ENCODE measurements at places on chromosomes 6 and 20. TPM values are rescaled to one million over a fixed set of nuclear protein-coding genes. Genes with fewer than 3 reads are reported as not detected.

Gene PLEKHG1
- total RNA-seq, result 6.9 TPM

Gene ARFRP1
- 73.1 TPM for total RNA-seq

Gene PLG
- total RNA-seq, result 0.69 TPM

Gene CALHM4
- total RNA-seq, result not detected

Gene TTBK1
- not detected for total RNA-seq

Gene CRYBG1
- total RNA-seq, result 34.8 TPM

Gene CEBPB
- total RNA-seq, result 38.3 TPM

Gene FBXL4
- 15.4 TPM for total RNA-seq

Gene SOX18
- 0.51 TPM for total RNA-seq

Gene TRMT11
- 25.1 TPM for total RNA-seq

Gene GCNT2
- total RNA-seq, result 8.9 TPM

Gene NRN1
- 54.8 TPM for total RNA-seq

Gene MOXD1
- not detected for total RNA-seq

Gene OR12D3
- total RNA-seq, result not detected

Gene WASF1
- total RNA-seq, result 0.72 TPM

Gene MTHFD1L
- 35.2 TPM for total RNA-seq

Gene IL17A
- not detected for total RNA-seq

Gene TOX2
- total RNA-seq, result 0.44 TPM

GRCh38 chr6:157432231-157432891 lies 51.4 kb downstream of the ZDHHC14 start:
- no peak for DNase-seq

DNA sequence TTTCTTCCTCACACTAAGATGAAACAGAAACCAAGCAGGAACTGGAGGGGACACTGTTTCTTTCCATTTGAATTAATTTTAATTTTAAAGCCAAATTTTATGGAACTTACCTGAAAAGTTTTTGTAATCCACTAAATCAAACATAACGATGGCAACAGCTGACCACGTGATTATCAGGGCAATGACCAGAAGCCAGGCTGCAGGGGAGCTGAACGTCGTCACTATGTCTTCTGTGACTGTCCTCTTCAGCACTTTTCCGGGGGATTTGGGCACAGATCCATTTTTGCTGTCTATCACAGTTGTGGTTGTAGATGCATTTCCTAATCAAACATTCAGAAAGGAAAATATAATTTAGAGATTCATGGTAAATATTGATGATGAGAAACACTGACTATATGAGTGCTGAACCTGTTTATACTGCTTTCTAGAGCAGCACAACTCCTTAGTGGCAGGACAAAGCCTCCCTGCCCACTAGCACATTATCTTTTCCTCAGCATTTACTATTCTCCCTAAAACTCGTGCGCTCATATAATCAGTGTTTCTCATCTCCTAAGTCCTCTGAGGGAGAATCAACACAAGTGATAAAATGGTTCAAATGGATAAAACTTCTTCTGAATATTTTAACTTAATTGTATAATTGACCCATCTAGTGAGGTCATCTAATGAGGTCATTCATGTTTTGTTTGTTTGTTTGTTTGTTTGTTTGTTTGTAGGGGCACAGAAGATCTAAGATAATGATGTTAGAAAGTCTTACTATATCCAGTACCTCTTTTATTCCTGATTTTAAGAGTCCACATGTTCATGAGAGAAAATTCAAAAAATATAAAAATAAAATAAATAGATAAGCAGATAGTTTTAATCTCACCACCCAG lies 65.7 kb downstream of the TRDN start:
- DNase-seq, result no peak

GRCh38 chr6:157388924-157389323 lies 7.9 kb downstream of the ZDHHC14 start:
- DNase-seq, result no peak

- peak; percentile 49 for DNase-seq
Observed at GRCh38 chr20:44745598-44746366, at the start of gene KCNK15. KCNK15 (plus strand) TSS chr20:44745865; CDS start chr20:44745911, 46 bp downstream.

GRCh38 chr6:12624142-12624837 lies 92.3 kb upstream of the PHACTR1 start:
- DNase-seq, result no peak

GRCh38 chr6:121436960-121437850 lies 1.8 kb downstream of the GJA1 start:
- peak; percentile 41 for DNase-seq

DNA sequence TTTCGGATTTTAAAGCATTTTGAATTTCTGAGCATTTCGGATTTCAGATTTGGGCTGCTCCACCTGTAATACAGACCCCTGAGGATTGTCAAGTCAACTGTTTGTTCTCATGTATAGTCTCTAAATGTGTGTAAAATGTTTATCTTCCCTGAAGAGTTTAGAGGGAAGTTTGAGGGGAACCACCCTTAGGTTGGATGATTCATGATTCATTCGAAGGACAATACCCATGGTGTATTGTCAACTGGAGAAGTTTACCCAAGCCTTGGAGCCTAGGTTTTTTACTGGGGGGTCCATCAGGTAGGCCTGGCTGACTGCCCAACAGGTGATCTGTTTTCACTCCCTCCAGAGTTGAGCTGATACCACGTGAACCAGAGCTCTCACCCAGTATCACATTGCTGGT lies 18.9 kb downstream of the GSTA4 start:
- DNase-seq, result no peak

DNA sequence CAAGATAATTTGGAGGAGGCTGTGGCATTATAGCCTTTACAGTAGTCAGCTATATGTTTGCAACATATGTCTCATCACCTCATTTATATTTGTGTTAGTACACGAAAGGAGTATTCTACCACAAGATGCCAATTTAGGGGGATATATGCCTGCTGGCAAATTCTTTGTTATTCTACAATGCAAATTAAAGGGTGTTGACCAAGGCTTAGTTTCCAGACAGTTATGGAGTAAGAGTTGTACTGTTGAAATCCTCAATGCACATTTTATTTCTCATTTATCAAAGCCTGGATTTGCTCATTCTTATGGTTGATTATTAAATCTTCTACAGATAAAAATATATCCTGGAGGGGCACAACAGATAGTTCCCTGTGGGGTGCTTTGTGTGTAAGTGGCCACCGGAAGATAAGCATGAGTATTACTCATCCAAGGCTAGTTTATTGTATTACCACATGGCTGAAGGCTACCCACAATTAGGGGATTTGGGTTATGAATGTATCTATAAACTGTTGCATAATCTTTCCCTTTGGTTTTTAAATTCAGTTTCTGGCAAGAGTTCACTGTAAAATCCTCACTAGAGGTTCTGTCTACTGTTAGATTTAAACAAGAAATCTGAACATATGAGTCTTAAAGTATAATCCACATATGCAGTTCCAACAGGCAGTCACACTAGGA lies 9.0 kb downstream of the CST9 start:
- DNase-seq, result no peak

DNA sequence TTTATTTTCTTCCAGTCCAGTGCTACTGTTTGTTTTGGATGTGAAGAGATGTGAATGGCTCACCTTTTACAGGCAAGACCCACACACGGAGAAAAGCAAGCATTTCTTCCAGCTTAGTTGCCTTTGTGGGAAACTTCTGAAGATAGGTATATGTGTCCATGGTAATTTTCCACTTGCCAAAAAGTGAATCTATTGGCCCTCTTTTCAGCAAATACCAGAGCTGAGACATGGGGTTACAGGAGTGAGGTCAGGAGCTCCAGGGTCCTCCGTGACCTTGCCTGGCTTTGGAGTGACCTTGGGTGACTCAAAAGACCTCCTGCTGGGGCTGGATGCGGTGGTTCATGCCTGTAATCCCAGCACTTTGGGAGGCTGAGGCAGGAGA lies 166.7 kb downstream of the SCML4 start:
- DNase-seq, result no peak

GRCh38 chr6:112920994-112921393 lies 573.9 kb downstream of the RFPL4B start:
- DNase-seq, result no peak

- DNase-seq, result no peak
Observed at GRCh38 chr20:61349447-61350165, 97.5 kb downstream of the CDH4 start.

DNA sequence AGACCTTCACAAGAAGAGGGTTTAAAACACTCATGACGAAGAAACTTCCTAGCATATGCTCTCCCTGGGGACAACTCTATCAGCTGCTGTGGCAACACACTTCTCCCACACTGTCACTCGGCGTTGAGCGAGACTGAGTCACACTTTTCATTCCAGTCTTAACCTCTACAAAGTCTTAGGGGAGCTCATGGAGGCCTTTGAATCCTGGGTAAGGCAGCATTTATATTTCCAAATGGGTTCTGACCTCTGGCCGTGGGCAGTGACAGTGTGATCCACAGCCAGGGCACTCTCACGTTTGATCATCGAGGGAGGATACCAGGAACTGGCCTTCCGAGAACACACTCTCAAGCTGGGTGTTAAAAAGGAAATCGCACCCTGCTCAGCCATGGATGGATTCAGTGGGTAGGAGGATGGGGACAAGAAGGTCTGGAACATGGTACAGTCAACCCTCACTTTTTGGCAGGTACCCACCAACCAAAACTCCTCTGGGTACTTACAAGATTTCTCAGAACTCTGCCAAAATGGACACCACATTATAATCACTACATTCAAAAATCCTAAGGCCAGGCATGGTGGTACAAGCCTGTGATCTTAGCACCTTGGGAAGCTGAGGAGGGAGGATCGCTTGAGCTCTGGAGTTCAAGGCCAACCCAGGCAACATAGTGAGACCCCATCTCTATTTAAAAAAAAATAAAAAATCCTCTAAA lies 19.6 kb downstream of the RRBP1 start:
- no peak for DNase-seq

DNA sequence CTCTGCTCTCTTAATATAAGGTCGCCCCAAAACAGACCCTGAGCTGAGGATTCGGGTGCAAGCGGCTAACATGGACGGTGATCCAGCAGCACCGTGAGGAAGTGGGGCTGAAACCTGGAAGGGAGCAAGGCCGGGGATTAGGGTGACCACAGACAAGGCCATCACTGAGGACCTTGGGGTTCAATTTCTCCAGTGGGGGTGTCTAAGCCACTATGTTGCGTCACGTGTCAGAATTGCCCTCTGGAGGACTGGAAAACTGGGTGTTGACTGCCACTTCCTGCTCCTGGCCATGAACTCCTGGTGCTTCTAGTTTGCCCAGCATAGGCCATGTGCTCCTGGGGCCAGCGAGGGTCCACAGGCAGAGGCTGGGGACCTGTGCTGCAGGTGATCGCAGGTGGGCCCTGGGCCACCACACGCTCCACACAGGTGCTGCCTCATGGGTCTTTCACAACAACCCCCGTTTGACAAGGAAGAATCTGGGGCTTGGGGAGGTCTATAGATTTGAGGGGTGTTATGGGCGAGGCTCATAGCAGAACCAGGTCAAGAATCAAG lies 101.9 kb downstream of the CDH26 start:
- DNase-seq, result no peak

GRCh38 chr6:136886091-136886490 lies 36.0 kb upstream of the SLC35D3 start:
- no peak for DNase-seq

- no peak for DNase-seq
Observed at GRCh38 chr6:130783416-130784107, 43.6 kb upstream of the SMLR1 start.

DNA sequence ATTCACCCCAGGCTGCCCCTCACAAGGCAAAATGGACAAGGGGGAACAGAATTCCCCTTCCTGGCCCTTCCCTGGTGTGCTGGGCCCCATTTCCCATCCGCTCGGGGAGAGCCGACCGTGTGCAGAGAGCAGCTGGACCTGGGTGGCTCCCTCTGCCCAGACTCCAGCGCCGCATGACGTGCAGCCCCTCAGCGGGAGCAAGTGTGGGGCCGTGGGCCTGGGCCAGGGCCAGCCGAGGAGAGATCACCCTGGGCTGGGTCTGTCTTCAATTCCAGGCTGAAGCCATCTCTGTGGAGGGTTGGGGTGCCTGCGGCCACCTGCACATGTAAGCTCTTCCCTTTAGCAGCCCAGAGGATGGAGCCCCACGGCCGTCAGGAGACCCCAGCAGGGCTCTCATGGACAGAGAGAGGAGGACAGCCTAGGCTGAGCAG lies 241.8 kb downstream of the TTLL2 start:
- DNase-seq, result no peak

- no peak for DNase-seq
Observed at GRCh38 chr6:120681204-120681603, 653.1 kb downstream of the TBC1D32 start.

GRCh38 chr20:47258745-47259695 lies 97.5 kb downstream of the ZMYND8 start:
- no peak for DNase-seq

- no peak for DNase-seq
Observed at GRCh38 chr6:161217628-161218027, 56.2 kb downstream of the AGPAT4 start.

GRCh38 chr20:25070821-25071473 lies 11.0 kb downstream of the VSX1 start:
- no peak for DNase-seq

DNA sequence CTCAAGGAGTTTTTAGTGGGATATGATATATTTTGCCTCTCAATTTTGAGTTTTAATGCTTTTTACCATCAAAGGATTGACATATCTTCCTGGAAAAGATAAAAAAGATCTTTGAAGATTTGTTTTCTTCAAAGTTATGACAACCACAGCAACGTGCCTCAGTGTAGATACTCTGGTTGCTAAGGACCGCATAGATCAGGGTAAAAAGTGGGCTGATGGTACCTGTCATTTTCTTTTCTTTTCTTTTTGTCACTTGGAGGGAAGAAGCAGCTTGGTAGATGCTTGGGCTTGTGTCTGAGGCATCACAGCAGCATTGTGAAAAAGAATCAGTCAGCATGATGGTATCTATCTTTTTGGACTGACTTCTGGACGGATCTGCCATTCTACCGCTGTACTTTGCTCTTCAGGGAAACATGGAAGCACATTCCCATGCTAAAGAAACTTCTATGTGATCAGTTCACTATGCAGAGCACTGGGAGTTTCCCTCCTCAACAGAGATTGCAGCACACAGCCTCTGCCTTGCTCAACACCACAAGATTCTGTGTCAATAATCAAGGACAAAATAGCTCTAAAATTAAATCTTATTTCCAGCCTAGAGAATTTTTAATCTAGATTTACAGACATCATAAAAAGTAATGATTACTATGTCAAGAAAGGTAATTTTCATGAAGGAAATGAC lies 54.8 kb upstream of the SGK1 start:
- DNase-seq, result no peak

- no peak for DNase-seq
Observed at GRCh38 chr6:40438246-40438887, 148.8 kb downstream of the LRFN2 start.

DNA sequence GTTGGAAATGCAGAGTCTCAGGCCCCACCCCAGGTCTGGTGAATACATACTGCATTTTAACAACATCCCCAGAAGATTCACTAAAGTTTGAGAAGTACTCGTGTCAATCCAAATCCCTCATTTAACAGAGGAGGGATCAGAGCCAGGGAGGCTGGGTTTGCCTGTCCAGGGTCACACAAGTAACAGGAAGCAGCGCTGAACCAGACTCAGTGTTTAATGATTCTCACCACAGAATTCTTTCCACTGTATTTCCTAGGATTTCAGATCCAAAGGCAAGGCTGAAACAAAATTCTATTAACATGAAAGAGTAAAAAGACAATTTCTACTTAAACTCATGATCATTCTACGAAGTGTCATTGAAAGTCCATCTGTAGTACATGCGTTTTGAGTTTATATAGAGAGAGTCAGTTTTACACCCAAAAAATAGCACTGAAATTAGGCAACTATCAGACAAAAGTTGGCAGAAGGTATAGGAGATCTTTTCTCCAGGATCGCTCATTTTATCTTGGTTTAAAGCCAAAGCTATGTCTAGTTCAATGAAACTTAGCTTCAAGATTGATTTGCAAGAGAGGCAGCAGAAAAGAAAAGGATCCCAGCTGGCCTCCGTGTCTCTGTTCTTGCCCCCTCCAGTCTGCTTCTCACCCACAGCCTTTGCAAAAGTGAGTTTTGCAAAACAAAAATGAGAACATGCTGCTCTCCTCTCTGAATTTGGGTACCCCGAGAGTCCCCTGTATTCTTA lies 6.0 kb upstream of the AGPAT4 start:
- DNase-seq, result no peak

Data from activated naive CD8-positive, alpha-beta T cell treated with anti-CD3 and anti-CD28 coated beads, Interleukin-2, amount 10 ng/mL, durations not matched to agents 7 days and 5 days (primary cell).